ENCODE measurements at places on chromosomes 4 and X.

GRCh38 chr4:116590648-116591047 lies 494.7 kb downstream of the TRAM1L1 start:
- DNase-seq, result no peak

DNA sequence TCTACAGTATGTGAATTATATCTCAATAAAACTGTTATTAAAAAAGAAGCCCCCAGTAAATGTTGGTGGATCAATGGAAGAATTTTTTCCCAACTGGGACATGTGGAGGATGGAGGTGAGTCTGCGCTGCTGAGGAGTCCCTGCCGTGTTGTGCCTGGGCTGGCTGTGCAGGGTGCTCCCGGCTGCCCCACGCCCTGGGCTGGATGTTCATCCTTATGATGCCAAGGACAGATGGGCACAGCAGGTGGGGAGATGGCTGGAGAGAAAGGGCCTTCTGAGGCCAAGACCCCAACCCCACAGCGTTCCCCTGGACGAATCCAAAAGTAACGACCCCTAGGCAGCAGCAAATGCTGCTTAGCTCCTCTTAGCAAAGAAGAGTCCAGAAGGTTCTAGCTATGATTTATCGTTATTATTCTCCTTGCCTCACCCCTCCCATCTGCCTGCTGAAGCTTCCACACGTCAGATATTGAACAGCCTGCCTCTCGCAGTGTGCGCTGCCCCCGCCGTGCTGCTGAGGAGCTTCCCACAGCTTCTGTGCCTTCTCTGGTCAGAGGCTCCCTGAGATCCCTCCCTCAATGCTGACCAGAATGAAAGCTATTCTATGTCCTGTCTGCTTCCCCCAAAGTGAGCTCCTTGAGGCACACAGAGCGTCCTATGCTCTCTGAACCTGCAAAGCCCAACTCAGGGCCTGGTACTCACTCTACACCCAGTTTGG lies 26.5 kb downstream of the HMX1 start:
- DNase-seq, result no peak

DNA sequence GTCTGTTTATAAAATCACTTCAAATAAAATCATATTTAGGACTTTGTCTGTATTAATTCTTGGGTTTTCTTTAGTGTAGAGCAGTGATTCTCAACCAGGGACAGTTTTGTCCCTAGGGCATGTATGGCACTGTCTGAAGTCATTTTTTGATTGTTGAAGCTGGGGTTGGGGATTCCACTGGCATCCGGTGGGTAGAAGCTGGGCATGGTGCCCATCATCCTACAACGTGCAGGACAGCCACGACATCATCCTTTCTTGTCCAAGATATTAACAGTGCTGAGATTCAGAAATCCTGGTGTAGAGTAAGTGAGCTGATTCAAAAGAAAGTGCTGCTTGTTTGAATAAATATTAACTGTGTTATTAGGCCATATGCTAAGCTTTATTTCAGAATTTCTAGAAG lies 28.6 kb downstream of the DCLK2 start:
- no peak for DNase-seq

GRCh38 chr4:114783215-114783595 lies 184.6 kb downstream of the UGT8 start:
- DNase-seq, result no peak

GRCh38 chr4:98689507-98690174 lies 31.2 kb upstream of the TSPAN5 start:
- DNase-seq, result no peak

DNA sequence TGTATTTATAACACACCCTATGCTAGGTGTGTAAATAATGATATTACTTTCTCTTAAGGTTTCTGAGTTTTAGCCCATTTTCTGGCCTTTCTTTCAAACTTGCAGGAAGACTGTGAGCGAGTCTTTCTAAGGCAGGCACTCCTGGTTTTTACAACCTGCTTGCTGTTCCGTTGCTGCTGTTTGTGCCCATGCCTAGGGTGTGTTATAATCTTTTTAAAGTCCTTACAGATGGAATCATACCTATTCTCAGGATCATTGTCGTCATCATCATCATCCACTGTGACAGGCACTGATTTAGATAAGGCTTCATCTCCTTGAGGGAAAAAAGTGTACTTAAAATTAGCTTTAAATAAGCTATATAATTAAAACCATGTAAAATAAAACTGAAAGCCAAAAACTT lies 110.0 kb downstream of the ATRX start:
- no peak for DNase-seq

DNA sequence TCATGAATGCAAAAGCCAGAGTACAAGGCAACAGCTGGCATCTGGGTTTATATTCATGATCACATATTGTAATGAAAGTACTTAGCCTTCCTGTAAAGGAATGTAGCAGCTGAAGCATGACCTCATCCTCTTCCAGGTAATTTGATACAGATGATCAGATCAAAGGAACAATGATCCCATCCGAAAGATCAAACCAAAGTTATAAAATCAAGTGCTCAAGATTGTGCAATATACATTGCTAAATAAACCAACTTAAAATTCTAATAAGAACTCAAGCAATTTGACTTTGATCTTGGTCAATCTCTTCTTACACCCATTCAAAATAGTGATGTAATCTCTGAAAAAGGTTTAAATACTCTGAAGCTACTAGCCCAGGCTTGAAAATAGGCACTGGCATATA lies 113.1 kb upstream of the INPP4B start:
- DNase-seq, result no peak

DNA sequence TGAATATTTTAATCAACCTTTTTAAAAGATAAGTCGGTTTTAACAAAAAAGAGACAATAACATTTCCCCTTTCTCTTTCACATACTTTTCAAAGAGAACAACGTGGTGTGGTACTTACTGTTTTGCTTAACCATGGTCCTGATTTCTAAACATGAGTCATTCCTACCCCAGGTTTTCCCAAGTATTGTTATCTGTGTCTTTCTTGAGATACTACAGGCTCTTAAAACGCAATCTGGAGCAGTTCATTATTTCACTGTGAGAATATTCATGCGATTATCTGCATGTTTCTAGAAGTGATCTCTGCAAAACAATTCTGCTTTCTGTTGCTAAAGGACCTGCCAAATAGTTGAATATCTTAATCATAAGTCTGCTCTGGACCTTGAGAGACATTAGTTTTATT lies 127.3 kb downstream of the TENM3 start:
- DNase-seq, result no peak

DNA sequence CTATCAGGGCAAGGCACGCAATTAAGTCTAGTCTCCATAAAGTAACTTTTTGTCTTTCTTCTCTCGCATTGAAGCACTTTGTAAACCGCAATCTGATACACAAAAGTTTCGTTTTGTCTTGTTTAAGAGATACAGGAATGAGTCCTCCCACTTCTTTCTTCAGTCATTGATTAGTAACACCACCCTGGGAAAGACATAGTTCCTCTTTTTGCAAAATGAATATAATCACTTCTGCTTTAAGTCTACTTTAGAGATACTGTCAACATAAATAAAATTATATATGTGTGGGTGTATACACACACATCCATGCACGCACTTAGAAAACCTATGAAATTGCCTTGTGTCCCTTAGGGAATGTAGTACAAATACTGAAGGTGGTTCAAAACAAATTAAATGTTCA lies 11.7 kb downstream of the COQ2 start:
- DNase-seq, result no peak

DNA sequence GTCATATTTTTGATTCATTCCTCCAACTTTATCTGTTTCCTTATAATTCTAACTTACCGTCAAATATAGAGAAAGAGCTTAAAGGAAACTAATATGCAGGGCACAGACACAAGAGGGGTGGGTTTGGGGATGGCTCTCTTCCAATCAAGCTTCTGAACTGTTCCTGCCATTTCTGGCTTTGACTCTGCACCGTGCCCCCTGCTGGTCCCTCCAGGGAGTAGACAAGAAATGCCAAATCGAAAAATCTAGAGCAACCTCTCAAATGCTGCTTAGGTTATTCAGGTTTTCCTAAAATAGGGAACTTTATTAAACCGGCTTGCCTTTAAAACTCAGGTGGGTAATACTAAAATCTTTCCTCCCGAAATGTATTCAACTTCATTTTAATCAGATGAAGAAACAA lies 39.8 kb upstream of the VCX3A start:
- no peak for DNase-seq

DNA sequence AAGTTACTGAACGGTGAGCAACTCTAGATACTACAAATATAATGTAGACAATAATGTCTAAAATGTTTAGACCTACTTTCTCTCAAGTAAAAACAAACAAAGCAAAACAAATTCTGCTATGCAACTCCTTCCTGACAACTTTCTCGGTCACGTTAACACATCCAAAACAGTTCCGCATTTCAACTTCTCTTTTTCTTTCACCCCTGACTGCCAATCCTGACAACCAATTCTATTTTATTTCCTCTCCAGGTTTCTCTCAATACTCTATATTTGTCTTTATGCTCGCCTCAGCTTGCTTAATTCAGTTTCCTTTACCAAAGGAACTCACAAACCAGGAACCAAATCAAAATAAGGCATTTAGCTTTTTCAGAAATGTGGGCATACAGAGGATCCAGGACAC lies 513.0 kb downstream of the FSTL5 start:
- no peak for DNase-seq

- DNase-seq, result no peak
These were observed 30.0 kb downstream of the AFAP1 start for GRCh38 chr4:7909463-7910262.

GRCh38 chrX:8988446-8988845 lies 45.5 kb downstream of the FAM9B start:
- peak; percentile 42 for DNase-seq

All from GOT3 (cell line).